CD8-positive, alpha-beta memory T cell (primary cell): ENCODE measurements at places on chromosomes 4 and X.

DNA sequence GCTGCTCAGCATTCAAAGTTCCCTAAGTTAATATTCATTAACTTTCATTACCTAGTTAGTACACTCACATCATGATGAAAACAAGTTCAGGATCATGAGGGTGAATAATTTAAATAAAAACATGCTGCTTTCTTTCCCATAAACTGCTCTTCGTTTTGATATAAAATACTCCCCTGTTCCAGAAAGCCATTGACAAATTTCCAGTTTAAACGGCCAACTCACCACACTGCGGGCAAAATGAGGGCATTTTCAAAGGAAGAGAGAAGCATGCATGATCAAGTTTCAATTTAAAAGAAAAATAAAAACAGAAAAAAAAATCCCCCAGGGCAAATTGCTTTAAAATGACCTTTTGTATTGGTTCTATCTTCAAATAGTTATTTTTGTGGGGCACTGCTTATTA is 69.6 kb downstream of the EPHA5 start:
- no peak for DNase-seq

GRCh38 chr4:25182937-25183336 is 22.7 kb upstream of the SEPSECS start:
- no peak for DNase-seq

DNA sequence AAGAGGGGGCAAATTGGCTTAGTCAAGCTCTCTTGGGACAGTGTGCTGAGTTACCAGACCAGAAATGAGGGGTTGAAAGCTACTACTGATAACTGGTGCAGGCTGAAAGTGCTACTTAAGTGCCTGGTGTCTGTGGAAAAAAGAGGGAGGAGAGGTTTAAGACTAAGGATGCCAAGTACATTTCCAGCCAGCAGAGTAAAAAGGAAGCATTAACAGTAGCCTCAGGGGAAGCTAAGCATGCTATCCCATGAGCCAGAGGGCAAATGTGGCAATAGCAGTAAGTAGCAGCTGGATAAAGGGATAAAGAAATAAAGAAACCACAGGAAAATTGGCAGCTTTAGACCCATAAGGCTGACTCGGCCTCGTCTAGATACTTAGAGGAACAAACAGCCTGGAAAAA is 196.3 kb upstream of the MAB21L2 start:
- no peak for DNase-seq

- no peak for DNase-seq
These were observed 127.9 kb downstream of the TACR3 start for GRCh38 chr4:103591841-103592240.

- no peak for DNase-seq
These were observed 119.9 kb downstream of the FBXW7 start for GRCh38 chr4:152415980-152416379.

DNA sequence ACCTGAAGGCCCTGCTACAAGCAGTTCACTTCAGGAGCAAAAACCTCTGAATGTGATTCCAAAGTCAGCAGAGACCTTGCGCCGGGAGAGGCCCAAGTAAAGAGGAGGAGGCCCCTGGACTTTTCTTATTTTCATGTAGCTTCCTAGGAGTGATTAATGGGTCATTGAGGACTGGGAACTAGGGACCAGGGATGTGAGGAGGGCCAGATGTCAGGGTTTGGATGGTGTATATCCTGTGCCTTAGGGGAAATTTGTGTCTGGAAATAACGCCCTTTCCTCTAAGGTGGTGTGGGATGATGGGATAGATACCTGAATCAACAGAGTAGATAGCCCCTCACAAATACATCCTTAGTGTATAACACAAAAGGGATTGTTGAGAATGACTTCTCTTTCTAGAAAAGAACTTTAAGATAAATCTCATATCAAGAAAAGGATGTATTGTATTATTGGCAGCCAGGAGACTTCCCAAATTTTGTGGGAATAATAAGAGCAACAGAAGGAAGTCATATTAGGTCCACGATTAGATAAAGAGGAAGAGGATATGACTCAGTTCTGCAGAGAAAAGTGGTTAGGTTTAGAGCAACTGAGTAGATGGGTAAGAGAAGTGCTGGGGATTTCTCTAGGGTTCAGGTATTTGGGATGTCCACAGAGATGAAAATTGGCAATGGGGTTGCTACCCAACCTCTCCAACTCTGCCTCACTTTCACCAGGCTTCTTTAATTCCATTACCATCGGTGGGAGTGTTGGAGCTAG is 1.1 kb downstream of the ITGB1BP2 start:
- DNase-seq = no peak

GRCh38 chrX:128807367-128807766 is 715.9 kb downstream of the SMARCA1 start:
- no peak for DNase-seq

DNA sequence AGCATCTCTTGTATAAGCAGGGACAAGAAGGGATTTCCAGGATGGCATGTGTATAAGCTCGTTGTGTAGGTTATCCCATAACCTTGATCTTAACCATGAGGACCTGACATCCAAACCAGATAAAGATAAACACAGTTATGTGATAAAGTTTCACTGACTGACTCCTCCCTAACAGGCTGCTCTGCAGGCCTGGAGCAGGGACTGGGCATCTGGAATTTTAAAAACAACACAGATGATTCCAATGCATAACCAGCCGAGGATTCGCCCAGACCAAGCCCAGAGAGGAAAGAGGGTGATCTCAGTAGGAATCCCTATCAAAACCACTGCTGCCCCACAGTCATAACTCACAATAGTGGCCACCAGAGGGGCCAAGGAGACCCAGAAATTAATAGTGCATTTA is 22.7 kb downstream of the KLF3 start:
- no peak for DNase-seq
